Fibroblast of pulmonary artery (primary cell): ENCODE measurements at places on chromosomes 5 and 9.

- no peak for DNase-seq
Measured at GRCh38 chr5:143290125-143290524, 113.4 kb downstream of the NR3C1 start.

DNA sequence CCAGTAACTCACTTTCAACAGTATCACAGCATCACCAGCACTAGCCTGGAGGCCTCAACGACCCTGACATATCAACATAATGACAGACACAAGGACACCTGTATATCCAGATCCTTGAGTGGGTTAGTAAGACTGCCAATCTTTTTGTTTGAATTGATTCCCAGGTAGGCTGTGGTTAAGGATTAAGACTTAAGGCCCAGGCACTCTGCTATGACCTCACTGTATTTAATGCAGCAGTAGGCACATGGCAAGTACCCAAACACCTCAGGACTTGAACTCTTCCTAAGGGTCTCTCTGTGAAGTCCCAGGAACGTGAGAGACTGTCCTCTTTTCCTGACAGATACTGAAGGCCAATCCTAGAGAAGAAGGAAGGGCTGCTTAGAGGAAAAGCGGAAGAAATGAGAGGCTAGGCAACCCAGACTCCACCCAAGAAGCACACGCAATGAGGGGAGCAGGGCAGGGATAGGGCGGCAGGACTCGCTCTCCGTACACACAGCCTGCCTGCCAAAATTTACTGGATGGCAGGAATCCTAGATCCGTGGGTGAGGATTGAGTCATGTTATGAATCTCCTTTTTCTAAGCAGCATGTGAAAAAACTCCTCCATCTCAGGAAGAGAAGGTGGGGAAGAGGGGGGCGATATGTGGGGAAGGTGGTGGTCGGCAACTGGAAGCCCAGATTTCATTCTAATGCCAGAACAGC is 93.4 kb downstream of the SIL1 start:
- peak; percentile 95 for DNase-seq

DNA sequence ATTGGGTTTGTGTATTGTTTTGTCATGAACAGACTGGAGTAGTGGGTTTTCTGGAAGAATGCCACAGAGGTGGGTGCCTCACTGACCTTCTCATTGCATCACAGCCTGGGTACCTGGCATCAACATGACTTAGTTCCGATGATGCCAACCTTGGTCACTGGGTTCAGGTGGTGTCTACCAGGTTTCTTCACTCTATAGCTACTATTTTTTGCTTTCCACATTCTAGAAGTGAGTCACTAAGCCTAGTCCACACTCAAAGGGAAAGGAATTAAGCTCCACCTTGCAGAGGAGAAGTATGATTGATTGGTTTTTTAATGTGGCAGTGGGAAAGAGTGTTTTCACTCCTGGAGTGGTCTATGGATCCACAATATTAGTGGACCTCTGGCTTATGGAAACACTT is 391.9 kb downstream of the DMRT2 start:
- DNase-seq, result no peak

- DNase-seq, result no peak
Measured at GRCh38 chr5:87027570-87027969, 240.1 kb upstream of the RASA1 start.

GRCh38 chr5:168085261-168086031 is 206.0 kb upstream of the WWC1 start:
- peak; percentile 16 for DNase-seq

DNA sequence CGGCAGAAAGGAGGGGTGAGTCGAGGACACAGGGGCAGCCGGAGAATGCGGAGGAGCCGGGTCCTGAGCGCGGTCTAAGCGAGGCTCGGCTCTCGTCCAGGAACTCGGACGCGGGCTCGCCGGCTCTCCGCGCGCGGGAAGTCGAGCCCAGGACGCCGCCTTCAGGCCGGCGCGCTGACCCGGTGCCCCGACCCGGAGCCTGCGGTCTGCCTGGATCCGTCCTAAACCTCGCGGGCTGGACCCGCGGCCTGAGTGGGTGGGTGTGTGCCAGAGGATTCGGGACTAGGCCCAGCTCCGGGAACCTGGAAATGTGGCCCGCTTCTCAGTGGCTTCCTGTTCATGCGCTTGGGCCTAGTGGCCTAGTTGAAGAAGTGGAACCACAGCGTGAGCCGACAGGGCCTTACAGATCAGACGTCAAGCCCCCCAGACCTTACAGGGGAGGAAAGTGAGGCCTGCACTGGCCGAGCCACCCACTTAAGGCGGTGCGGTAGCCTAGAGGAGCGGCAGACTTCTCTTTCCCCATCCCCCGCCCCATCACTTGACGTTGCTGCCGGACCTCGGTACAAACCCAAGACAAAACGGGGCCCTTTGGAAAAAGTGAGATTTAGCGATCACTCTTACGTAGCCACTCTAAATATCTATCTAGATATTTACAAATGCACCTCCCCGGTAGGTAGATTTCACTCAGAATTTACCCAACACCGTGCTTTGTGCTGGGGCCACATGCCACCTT is 1.2 kb downstream of the CDKN2B-AS1 start:
- peak; percentile 64 for DNase-seq

DNA sequence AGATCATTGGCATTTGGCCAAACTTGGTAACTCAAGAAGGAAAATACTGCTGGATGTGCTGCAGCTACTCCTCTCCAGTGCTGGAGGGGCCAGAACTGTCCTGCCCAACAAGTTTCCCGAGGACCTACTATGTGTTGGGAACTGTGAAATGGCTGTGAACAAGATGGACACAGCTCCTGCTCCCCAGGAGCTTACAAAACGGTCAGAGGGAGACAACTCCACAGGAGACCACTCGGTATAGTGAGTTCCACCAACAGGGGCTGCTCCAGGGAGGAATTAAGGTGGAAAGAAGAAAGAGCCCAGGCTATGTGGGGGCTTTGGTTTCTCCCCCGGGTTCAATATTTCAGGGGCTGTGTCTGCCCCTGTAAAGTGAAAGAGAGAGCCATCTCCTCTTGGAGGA is 78.8 kb downstream of the GNA14 start:
- DNase-seq, result no peak

DNA sequence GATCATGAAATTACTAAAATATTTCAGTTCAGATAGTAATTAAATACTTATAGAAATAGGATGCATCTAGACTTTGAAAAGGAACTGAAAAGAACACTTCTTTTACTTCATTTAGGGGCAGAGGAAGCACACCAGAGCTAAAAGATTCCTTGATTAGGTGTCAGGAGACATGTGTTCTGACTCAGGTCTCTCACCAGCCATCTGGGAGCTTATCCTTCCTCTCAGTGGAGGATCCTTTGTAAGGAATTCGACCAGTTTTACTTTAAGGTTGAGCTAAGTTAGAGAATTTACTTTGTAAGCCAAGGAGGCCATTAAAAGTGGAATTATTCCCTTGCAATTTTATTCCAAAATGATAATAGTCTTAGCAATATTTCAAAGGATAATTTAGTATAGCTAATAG is 16.7 kb downstream of the VCAN start:
- DNase-seq, result no peak

- DNase-seq, result no peak
Measured at GRCh38 chr5:33531824-33532223, 91.1 kb downstream of the TARS1 start.

GRCh38 chr5:90201923-90202322 is 207.6 kb downstream of the CETN3 start:
- DNase-seq, result peak; percentile 49

- DNase-seq, result no peak
Measured at GRCh38 chr5:106833517-106833916, 837.2 kb downstream of the EFNA5 start.

- no peak for DNase-seq
Measured at GRCh38 chr9:77872177-77872576, 159.4 kb downstream of the GNAQ start.

DNA sequence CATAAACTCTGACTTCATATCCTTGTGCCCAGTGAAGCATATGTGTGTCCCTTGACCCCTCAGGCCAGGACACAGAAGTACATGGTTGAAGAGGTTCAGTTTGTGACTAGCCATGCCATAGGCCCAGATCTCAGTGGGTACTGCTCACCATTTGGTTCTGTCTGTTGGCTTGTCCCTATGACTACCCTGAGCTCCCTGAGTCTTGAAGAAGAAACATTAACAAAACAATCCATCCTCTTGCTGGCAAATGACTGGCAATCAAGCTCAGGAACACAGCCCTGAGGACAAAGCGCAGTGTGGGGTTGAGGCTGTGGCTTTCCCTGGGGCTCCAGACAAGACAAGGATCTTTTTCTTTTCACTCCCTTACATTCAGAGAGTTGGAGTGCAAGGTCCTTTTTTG is 46.3 kb downstream of the TNFAIP8 start:
- no peak for DNase-seq

DNA sequence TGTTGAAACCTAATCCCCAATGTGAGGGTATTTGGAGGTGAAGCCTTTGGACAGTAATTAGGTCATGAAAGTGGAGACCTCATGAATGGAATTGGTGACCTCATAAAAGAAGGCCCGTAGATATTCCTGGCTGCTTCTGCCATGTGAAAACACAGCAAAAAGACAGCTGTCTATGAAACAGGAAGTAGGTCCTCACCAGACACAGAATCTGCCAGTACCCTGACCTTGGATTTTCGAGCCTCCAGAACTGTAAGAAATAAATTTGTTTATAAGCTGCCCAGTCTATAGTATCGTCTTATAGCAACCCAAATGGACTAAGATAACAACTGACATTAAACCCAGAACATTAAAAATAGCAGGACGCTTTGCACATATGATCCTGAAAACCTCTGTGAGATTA is 371.1 kb downstream of the SPOCK1 start:
- DNase-seq, result no peak

DNA sequence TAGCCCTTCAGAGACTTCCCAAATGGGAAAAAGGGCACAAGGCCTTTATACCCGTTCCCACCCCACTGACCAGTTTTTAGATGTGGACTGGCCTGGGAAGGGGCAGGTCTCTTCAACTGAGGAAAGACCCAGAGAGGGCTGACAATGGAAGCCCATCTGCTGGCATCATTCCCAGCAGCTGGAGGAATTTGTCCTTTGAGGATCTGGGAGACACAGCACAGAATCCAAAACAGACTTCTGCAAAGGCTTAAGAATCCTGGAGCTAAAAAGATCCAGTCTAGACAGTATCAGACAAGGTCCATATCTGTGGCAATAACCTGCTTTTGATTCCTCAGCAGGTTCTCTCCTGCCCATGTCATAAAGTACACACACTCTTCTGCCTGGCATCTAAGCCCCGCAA is 329.2 kb downstream of the TMEM167A start:
- DNase-seq, result no peak

DNA sequence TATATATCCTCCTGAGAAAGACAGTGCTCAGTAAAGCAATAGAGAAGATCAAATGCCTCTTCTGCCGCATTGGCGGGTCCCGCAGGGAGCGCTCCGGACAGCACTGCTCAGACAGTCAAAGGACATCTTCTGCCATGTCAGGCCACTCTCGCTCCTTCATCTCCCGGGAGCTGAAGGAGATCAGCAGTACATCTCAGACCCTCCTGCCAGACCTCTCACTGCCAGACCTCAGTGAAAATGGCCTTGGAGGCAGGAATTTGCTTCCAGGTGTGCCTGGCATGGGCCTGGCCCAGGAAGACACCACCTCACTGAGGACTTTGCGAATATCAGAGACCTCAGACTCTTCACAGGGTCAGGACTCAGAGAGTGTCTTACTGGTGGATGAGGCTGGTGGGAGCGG is 12.2 kb downstream of the PTGER4 start:
- no peak for DNase-seq

DNA sequence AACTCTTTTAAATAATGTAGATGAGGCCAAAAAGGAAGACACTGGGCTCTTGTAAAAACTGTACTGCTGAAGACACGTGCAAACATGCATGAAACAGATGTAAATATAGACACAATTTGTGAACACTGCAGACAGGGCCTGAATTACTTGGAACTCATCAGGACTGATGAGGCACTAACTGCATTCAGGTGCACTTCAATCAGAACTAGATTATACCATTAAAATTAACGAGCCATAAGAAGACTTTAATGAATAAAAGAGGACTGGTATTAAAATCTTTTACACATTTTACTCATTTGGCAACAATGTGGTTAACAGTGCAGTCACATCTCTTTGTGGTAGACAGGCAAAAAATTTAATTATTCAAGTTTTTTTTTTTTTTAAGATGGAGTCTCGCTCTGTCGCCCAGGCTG is 13.4 kb upstream of the ZCCHC9 start:
- no peak for DNase-seq
